Lung (tissue), 17 donors: ENCODE measurements at places on chromosomes 5 and 9. TPM values are rescaled to one million over a fixed set of nuclear protein-coding genes. Genes with fewer than 3 reads are reported as not detected.

- no peak for DNase-seq
Measured at GRCh38 chr5:148995791-148996190, 67.1 kb downstream of the SH3TC2 start.

GRCh38 chr9:133355881-133356357, 368 bp downstream of the SURF1 start:
- no peak for DNase-seq

TAS2R1 gene
- total RNA-seq, result 0.85 TPM

DNA sequence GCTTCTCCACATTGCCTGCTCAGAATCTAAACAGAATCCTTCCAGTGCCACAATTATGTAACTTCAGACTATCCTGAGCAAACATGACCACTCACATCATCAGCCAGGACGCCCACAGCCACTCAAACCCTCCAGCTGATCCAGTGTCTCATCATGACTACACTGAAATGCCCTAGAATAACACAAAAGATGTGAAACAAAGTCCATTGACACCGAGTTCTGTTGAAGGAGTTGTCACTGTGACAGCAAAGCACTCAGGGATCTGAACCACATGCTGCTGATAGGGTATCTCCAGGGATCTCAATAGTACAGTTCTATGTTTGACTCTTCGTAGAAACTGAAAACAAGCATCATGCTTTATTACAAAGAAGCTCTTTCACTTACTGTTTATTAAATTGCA, 150.2 kb downstream of the GABBR2 start:
- DNase-seq, result no peak

DNA sequence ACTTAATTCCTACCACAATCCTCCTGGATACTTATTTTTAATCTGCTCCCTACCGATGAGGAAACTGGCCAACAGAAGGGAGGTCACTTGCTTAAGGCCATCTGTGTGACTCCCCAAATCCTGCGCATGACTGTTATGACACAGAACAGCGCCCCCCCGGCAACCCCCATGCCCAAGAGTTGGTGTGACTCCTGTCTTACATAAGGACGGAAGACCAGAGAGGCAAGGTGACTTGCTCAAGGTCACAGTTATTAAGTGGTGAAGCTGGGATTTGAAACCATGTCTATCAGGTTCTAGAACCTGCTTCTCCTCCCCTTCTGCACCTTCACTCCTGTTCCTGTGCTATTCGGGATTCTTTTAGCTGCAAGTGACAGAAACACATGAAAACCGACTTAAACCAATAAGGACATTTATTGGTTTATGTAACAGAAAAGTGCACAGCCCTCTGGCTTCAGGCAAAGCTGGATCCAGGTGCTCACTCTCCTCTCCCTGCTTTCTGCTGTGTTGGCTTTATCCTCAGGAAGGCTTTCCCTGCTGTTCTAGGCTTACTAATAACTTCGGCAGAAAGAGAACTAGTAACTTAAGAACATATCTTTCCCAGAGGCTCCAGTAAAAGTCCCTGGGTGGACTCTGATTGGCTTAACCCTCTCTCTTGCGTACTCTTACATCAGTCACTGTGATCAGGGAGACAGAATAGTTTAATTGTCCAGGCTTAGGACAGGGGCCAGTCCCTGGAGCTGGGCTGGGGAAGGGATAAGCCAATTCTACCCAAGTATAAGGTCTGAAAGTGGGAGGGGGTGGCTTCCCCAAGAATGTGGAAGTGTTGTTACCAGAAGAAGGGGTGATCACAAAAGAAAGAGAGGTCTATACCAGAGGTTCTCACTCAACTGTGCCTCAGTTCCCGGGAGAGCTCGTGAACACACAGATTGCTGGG, 43.7 kb downstream of the FGF18 start:
- DNase-seq, result no peak

- no peak for DNase-seq
Measured at GRCh38 chr5:81302596-81302995, 1.2 kb downstream of the ZCCHC9 start.

GRCh38 chr5:172162323-172162986, 25.6 kb downstream of the STK10 start:
- no peak for DNase-seq

UBTD2 gene
- 53.5 TPM for total RNA-seq

GRCh38 chr9:86591472-86591871, 237.3 kb upstream of the TUT7 start:
- DNase-seq, result no peak

GRCh38 chr5:81426359-81427030, 32.6 kb upstream of the ACOT12 start:
- peak; percentile 52 for DNase-seq

EIF4EBP3 gene
- total RNA-seq, result 13.3 TPM

DNA sequence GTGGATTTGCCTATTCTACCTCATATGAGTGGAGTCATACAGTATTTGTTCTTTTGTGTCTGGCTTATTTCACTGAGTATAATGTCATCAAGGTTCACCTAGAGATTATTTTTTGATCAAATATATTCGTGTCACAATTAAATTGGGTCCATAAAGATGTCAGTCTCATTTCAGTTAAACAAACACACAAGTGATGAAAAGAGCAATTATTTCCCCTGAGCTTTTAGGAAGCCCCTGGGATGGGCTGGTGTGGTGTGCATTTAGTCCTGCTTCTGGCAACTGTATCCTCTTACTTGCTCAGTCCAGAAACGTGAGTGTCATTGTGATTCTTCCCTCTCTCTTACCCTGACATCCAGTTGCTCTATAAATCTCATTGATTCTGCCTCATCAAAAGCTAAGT, 52.8 kb upstream of the CARTPT start:
- no peak for DNase-seq

CDC20B gene
- 1.4 TPM for total RNA-seq
